ENCODE measurements at places on chromosomes 2 and 18.

DNA sequence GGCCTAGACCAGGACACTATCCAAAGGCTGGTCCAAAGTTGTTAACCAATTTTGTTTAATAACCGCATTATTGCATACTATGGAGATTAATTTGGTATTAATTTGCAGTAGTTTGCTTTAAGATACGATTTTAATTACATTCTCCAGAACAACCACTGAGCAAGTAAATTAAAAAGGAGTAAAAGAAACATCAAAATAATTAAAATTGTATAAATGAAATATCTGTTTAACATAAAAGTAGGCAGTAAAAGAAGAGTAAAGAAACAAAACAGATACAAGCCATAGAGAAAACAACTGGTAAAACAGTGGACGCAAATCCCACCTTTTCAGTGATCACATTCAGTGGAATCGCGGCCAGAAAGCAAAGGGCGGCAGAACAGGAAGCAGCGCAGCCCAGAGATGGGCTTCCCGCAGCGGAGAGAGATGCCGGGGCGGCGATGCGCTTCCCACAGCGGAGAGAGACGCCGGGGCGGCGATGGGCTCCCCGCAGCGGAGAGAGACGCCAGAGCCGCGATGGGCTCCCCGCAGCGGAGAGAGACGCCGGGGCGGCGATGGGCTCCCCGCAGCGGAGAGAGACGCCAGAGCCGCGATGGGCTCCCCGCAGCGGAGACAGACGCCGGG lies 176.8 kb downstream of the RTP5 start:
- no peak for DNase-seq

- peak; percentile 48 for DNase-seq
Observed at GRCh38 chr2:54522624-54523281, 66.6 kb downstream of the SPTBN1 start.

DNA sequence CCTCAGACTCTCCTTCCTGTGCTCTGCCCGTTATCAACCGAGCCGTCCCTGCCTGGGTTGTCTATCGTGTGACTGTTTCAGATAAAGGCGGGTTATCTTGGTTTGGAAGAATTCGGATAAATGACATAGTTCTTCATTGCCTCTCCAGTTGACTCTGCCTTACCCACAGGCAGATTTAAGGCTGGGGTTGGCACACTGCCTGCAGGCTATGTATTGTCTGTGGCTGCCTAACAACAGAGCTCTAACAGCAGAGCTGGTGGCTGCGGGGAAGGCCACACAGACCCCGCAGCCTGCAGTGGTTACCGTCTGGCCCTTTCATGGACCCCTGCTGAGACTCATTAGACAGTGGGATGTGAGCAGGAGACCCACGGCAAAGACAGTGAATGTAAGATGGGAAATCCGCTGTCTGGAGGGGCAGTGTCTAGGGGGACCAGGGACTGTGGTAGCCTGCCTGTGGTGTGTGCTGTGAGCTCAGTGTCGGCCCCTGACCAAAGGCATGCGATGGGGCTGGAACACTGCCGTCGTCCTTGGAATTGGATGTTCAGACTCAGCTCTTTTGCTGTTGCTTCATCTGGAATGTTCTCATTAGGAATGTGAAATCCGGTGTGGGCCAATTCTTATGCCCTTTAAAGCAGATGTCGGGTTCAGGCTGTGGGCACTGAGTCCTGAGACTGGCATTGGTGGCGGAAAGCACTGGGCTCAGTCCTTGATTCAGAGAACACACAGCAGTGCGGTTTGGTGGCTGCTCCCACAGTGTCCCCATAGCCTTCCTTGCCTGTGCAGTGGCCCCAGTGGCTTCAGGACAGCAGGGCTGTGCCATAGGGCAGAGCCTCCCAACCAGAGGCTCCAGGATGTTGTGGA lies 44.5 kb downstream of the SH3RF3 start:
- no peak for DNase-seq

- no peak for DNase-seq
Observed at GRCh38 chr18:23077493-23078256, 57.6 kb upstream of the CABLES1 start.

DNA sequence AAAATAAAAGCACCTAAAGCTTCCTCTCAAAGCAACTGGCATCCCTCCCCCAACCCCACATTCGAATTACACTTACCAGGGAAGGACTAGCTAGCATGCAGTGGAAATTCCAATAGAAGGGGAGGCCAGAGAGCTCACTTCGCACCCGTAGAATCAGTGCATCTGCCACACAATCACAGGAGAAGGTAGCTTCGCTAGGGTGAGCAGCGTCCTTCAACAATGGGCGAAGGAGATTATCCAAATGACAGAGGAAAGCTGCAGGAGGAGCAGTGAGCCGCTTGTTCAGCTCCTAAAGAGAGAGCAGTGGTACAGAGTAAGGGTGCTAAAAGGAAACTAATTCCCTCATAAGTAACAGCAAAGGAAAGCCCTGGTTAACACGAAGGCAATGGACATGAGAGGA lies 3.2 kb downstream of the NHEJ1 start:
- no peak for DNase-seq

DNA sequence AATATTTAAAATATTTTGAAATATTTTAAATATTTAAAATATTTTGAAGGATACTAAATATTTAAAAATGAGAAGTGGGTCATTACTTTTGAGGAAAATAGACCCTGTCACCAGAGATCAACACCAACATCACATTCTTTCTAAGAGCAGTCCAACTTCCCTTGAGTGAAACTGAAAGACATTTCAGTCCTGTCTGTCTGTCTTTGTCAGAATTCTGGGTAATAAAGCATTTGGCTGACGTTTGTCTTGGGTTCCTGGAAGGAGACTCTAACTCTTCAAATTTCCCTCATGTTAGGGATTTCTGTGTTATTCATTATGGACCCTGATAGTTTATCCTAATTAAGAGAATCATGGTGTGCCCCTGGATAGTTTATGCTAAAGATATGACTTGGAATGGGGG lies 32.8 kb downstream of the TTC21B start:
- DNase-seq = no peak

- DNase-seq = no peak
Observed at GRCh38 chr2:22290302-22290701, 1094.7 kb upstream of the KLHL29 start.

DNA sequence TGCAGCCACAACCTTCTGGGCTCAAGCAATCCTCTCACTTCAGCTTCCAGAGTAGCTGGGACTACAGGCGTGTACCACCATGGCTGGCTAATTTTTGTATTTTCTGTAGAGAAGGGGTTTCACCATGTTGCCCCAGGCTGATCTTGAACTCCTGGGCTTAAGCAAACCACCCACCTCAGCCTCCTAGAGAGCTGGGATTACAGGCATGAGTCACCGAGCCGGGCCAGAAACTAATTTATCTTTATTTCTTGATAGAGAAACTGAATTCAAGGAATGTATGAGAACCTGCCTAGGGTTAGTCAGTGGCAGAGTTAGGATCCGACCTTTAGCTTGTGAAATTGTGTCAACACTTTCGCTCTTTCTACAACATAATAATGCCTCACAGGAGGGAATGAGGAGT lies 19.3 kb upstream of the ITGAV start:
- no peak for DNase-seq

DNA sequence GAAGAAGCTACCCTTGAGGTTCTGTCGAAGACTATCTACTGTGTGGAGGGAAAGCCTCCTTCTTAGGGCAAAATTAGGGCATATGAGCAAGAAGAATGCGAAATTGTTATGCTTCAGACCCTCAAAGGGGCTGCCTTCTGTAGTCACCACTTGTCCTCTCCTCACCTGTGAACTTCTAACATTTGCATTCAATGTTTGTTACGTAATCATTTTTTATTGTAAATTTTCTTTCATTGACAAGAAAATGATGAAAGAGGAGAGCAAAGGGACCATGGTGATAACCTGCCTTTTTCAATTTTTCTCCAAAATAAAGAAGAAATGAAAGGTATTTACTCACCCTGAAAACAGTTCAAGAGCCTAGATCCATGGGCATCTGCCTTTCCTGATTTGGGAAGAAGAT lies 193.0 kb downstream of the SP3 start:
- no peak for DNase-seq

DNA sequence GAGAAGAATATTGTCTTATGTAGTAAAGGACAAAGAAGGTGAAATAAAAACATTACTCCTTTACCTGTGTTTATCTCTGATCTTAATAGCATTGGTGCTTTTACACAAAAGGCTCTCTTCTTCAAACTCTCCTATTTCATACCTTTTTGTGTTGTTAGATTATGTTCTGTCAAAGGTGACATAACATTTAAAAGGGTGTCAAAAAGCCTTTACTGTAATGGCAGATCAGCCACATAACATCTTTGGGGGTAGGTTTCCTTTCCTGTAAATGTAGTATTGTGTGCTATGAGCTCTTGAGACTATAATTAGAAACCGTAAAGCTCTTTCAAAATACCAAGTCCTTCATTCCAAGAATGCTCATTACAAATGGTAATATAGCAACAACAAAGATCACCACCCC lies 400.1 kb downstream of the LNPK start:
- no peak for DNase-seq
